ENCODE measurements at places on chromosomes 6 and 20. TPM values are rescaled to one million over a fixed set of nuclear protein-coding genes. Genes with fewer than 3 reads are reported as not detected.

GRCh38 chr6:17042422-17043147 is 59.3 kb upstream of the STMND1 start:
- peak; percentile 89 for DNase-seq

DNA sequence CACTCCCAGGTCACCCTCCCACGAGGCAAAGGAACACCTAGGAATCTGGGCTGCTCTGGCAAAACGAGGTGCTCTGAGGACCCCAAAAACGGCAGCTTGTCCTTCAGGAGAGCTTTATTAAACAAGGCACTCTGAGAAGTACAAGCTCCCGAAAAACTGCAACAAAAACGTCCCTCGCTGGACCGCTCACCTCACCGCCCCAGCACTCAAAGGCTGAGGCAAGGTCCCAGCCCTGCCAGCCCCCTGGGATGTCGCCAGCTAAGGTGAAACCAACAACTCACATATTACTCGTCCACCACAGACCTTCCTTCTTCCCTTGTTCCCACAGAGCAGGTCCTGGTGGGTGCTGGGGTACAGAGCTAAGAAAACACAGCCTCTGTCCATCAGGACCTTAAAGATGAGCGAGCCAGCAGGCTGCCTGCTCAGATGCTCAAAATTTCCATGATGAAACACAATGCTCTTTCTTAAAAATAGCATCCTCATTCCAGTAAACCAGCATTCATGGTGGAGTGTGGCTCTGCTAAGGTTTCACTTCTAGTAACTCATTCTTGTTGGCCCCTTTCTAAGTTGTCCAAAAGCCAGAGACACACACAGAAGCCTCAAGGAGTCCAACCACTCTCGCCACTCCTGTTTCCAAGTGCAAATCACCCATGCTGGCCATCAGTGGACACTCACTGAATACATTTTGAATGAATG is 35.9 kb downstream of the ATP9A start:
- peak; percentile 57 for DNase-seq

Gene TUBB2A
- total RNA-seq = 265 TPM

Gene ZNF311
- 1.1 TPM for total RNA-seq

DNA sequence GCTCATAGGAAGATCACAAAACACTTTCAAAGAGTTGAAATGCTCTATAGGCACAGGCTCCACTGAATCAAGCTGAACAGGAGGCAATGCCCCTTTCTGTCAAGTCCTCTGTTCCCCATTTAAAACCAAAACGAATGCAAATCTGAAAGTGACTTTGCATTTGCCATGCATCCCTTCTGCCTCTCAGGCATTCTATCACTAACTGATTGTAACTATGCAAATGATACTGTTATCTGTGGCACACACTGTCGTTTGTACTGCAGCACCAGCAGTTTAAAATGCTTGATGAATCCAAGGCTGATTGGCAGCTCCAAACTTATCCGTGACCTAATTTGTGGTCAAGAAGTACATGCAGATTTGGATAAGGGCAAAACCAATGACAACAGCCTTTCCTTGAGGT is 1067.5 kb upstream of the MAP3K7 start:
- DNase-seq = no peak

GRCh38 chr6:110658631-110659211 is 156.5 kb downstream of the CDK19 start:
- no peak for DNase-seq

- peak; percentile 83 for DNase-seq
These were observed 442.6 kb upstream of the MARCKS start for GRCh38 chr6:113414511-113414910.

GRCh38 chr6:3446184-3446583 is 10.7 kb downstream of the SLC22A23 start:
- DNase-seq = no peak
